Hematopoietic multipotent progenitor cell treated with erythropoietin and hydrocortisone succinate and interleukin-3 and kit ligand, for 4 days (in vitro differentiated cells): ENCODE measurements at places on chromosomes 16 and 17.

DNA sequence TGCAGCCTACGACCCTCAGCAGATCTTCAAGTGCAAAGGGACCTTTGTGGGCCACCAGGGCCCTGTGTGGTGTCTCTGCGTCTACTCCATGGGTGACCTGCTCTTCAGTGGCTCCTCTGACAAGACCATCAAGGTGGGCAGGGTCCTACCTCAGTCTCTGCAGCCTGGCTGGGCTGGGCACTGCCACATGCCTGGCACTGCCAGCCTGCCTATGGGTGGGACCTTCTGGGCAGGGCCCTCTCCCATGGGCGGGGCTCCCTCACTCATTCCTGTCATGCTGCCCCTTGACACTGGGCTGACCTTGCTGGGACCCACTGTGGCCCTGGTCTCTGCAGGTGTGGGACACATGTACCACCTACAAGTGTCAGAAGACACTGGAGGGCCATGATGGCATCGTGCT lies 18.3 kb downstream of the TRAF7 start:
- DNase-seq = no peak

DNA sequence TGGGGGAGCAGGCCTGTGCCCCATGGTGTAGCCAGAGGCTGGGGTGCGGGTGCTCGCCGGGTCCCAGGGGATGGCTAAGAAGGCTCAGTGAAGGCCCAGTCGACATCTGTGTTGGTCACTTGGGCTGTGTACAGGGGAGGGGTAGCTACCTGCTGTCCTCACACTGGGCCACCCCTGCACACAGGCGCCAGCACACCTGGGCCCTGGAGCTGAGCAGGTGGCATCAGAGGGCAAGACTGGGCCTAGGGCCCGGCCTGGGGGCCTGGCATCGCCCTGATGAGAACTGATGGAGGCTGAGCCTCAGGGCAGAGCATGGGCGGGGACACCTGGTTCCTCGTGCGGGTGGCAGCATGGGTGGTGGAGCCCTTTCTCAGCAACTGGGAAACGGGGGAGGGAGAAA lies 870 bp upstream of the CTRB2 start:
- no peak for DNase-seq

DNA sequence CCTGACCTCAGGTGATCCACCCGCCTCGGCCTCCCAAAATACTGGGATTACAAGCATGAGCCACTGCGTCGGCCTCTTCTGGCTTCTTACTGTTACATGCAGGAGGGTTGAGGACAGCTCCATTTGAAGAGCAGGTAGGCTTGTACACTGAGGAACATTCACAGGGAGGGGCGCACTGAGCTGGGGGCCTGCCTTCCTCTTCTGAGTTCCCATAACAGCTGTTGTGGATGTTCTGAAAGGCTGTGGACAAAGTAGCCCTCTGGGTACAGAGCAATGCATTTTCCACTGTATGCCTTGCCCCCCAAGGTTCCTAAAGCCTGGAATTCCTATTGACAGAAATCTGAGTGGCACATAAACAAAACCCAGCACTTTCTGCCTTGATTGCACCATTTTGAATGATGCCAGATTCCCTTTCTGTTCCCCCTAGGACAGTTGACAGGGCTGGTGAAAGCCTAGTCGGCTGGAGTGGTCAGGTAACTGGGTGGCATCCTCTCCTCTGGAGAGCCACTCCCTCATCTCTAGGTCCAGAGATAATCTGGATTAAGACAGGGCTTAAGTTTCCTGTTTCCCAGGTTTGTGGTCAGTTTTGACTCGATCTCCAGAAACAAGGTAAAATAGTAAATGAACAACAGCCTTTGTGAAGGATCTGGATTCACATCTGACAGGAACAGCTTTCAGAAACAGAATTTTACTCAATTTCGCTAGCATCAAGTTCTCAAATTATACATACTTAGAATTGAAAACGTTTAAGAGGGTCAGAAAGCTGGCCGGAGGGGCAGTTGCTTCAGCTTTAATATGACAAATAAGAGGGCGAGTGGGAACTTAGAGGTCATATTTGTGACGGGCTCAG lies 1.3 kb upstream of the CDK5R1 start:
- DNase-seq = peak; percentile 18

- DNase-seq = peak; percentile 79
These were observed 385 bp downstream of the CFAP119 start for GRCh38 chr16:30761427-30761927.

- no peak for DNase-seq
These were observed 32.2 kb upstream of the CRYBA1 start for GRCh38 chr17:29214215-29215146.

DNA sequence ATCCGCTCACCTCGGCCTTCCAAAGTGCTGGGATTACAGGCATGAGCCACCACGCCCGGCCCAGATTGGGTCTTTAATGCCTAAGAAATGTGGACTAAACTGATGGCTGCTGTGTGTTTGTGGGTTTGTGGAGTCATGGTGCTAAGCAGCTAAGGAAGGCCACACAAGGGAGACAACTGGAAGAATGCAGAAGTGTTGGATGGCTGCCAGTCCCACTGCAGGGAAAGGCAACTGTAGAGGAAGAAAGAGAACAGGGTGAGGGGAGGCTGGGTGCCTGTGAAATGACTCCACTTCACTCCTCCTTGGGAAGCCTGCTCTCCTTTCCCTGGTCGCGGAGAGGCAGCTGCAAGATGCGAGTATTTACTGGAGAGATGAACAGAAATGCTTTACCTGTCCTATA lies 23.5 kb upstream of the SIAH1 start:
- DNase-seq = peak; percentile 44

DNA sequence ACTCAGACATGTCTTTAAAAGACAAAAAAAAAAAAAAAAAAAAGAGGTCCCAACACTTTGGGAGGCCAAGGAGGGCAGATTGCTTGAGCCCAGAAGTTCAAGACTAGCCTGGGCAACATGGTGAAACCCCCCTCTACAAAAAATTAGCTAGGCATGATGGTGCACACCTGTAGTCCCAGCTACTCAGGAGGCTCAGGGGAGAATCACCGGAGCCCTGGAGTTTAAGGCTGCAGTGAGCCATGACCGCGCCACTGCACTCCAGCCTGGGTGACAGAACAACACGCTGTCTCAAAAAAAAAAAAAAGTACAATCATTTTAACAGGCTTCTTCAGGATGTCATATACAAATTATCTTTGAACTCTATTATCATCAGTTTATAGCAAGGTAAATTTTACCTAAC lies 22.0 kb downstream of the C16orf87 start:
- no peak for DNase-seq

DNA sequence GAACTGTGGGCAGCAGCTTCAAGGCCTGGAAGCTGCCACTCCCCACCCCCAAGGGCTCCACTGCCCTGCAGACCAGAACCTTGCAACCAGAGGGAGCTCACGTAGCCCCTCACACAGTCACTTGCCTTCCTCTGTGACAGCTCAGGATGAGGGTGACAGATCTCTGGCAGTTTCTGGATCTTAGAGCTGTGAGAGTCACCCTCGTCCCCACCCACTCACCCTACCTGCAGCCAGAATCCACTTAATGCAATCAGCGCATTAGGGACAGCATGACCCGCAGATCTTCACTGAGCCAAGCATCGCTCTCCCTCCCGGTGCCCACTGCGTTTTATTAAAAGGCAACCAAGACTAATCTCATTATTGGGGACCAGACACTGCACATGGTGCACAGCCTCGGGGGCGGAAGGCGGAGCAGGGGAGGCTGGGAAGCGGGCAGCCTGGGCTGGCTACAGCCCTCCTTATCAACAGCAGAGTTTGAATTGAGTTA lies 3.5 kb downstream of the CYB561 start:
- DNase-seq = peak; percentile 78

GRCh38 chr17:31488264-31488981 lies 96.9 kb downstream of the RAB11FIP4 start:
- no peak for DNase-seq

DNA sequence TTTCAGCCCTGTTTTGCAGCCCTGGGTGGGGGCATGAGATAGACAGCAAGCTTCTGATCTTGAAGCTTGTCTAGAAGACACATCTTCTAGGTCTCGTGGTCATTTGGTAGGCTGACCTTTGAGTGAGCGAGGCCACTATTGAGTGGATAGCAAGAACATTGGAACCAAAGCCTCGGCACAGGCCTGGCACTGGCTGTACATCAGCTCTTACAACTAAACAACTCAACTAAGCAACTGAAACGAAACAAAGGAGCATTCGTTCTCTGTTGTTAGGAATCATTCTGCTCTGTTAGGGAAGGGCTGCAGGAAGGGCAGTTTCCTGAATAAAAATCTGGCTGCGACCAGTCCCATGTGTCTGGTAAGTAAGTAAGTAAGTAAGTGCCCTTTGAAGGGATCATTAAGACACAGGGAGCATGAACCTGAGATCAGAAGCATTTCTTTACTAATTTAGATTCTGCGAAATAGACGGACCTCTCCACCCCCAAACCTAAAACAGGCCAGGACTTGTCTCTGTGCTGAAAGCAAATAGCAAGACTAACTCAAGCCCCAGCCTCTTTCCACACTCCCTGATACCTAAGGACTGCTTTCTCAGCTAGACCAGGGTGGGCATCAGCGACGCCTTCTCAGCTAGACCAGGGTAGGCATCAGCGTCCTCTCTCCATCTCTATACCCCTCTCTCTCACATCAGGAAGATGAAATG lies 22.7 kb downstream of the CYB561 start:
- DNase-seq = no peak

- no peak for DNase-seq
These were observed 50.0 kb downstream of the DNAH2 start for GRCh38 chr17:7767405-7768021.

- DNase-seq = no peak
These were observed 85.6 kb downstream of the SPECC1 start for GRCh38 chr17:20094777-20095176.

GRCh38 chr17:8664456-8665126 lies 34.1 kb upstream of the MYH10 start:
- DNase-seq = no peak

GRCh38 chr16:56265746-56266145 lies 74.5 kb downstream of the GNAO1 start:
- no peak for DNase-seq

- no peak for DNase-seq
These were observed 5.8 kb downstream of the SRR start for GRCh38 chr17:2309338-2310154.

DNA sequence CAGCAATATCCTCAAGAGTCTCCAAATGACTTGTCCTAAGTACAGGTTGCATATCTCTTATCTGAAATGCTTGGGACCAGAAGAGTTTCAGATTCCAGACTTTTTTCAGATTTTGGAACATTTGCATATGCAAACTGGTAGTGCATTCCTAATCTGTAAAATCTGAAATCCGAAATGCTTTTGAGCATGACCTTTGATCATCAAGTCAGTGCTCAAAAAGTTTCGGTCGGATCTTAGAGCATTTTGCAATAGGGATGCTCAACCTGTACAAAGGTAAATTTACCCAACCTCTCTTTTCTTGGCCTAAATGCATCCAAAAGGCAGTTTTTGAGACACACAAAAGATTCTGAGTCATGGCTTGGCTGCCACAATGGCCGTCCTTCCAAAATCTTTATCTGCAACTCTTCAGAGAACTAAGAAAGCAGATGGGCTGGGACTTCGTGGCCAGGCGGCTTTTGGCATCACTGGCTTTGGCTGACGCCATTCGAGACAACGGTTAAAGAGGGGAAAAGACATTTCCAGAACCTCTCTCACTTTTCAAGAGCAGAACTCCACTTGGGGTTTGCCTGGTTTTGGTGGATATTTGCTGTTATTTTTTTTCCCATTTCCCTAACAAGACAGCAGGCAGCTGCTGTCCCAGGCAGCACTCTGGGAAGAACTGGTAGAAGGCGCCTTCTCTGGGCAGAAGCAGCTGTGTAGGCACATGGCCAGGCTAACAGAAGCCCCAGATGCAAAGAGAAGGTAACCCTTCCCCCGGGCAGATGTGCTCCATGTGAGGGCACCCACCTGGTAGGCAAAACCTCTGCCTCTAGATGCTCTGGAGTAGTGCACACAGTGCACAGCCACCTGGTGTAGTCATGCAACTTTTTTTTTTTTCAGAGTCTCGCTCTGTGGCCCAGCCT lies 8.9 kb downstream of the CPPED1 start:
- peak; percentile 85 for DNase-seq

DNA sequence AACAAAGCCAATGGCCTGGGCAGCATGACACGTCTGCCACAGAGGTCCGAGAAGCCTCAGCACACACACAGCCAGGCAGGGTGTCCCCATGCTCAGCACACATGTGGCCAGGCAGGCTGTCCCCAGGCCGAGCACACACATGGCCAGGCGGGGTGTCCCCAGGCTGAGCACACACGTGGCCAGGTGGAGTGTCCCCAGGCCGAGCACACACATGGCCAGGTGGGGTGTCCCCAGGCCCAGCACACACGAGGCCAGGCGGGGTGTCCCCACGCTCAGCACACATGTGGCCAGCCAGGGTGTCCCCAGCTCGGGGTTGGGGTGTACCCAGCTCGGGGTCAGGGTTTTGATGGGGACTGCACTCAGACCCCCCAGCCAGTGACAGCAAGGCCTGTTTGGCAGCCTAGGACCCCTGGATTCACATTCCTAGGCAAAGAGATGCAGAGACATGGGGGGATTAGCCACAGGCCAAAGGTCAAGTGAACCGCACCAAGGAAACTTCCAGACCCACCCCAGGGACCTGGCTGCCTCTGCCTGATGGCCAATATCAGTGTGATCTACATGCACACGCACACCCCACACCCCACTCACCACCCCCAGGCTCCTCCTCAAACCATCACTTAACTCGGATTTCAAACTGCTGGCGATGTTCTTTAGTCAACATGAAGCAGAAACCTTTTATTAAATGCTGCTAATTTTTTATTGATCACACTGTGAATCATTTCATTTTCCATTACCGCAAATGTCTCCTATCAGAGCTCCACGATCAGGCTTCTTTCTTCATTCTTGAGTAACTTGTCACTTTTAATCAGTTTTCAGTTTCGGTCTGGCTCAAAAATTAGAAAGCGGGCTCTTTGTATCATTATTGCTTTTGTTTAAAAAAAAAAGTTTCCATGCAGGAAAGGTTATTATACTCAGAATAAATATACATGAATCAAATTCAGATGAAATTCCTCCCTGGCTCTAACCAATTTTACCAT lies 111.4 kb downstream of the ZNF423 start:
- DNase-seq = no peak

DNA sequence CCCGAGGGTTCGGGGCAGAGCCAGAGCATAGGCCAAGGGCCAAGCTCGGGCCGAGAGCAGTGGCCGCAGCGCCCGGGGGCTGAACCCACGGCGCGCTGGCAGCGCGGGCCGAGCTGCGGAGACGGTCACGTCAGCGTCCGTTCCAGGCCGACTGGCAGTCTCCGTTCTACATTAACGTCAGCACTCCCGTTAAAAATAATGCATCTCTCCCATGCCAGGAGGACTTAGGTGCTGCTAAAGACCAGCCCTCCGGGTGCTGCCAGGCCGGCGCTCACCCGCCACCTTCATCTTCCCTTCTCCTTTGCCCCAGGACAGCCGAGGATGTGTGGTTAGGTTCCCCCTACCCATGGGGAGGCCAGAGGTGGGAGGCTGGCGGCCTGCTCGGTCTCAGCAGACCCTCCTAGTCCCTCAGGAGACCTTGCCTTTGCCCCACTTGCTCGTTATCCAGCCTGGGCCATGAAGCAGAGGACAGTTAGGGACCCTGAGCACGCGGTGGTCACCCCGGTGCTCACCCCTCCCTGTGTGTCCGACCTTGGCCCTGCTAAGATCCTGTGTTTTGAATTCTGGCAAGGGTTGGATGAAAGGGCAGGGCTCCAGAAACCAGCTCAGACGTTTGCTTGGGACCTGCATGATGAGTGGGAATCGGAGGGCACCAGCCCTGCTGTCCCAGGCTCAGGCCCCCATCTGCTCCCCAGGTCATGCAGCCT lies 572 bp downstream of the MPG start:
- peak; percentile 45 for DNase-seq
